RPMI7951 (cell line): ENCODE measurements at places on chromosomes 2 and 18.

- no peak for DNase-seq
Measured at GRCh38 chr2:73611193-73611592, 31.0 kb downstream of the NAT8 start.

- peak; percentile 36 for DNase-seq
Measured at GRCh38 chr2:67389286-67389685, 7.8 kb upstream of the ETAA1 start.

GRCh38 chr18:76613053-76613754 is 118.2 kb upstream of the ZNF516 start:
- DNase-seq = no peak

GRCh38 chr2:188629753-188630527 is 338.3 kb downstream of the GULP1 start:
- peak; percentile 88 for DNase-seq

DNA sequence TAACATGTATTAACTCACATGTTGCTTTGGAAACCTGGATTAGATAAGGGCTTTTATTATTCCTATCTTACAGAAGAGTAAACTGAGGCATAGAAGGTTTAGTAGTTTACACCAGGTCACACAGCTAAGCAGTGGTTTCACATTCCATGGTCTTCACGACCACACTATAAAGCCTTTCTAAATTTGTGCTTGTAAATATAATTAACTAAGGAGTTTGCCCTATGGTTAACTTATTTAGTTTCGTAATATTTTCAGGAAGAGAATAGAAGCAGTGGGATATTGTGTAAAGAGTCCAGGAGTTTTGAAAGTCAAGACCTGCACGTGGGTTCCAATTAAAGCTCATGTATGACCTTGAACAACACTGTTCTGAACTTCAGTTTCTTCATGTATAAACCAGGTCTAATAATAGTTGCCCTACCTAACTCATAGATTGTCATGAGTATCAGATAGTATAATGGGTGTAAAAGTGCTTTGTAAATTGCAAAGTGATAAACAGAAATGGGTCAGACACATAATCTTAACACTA is 19.5 kb upstream of the SOS1 start:
- DNase-seq = no peak

DNA sequence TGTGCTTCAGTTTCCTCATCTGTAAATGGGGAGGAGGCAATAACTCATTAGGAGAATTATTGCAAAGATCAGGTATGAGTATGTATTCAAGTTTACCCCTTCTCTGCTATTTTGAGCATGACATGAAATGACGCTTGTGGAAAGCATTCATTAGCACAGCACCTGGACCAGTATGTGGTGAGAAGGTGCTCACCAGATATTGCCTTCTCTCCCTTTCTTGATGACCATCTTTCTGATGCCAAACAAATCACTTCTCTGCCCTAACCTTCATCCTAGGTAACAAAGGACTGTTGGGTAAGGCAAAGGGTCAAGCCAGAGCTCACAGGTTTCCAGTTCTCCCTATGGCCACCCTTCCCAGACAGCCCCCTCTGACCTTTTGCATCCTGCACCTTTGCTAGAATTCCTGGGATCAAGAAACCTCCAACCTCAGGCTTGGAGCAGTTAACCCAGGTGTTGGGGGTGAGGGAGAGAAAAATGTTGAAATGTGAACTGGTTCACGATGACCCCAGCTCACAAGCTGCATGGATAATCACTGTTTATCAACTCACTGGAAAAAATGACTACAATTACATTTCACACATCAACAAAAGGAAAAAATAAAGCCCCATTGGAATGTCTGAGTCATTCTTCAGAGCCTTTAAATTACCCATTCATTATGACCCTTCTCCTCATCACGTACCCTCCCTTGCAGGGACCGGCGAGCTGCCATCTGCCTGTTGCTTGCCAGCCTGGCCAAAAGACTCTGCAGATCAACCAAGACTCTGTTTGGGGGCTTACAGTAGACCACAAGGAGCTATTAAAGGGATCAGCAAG is 41.6 kb downstream of the LBH start:
- peak; percentile 41 for DNase-seq

DNA sequence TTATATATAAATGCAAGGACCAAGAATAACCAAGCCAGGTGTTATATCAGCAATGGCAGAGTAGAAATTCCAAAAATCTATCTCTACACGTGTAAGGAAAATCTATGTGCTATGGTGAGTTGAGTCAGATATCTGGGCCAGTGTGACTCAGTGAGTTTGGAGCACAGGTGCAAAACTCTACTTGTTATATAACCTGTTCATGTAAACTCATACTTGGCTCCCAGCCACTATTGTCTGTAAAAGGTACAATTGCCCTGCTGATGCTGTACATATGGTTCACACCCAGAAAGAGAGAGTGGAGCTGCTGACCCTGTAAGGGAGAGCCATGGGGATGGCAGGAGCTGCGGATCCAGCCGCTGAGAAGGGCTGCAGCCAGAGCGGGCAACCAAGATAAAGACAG is 112.0 kb downstream of the TRABD2A start:
- DNase-seq = no peak

DNA sequence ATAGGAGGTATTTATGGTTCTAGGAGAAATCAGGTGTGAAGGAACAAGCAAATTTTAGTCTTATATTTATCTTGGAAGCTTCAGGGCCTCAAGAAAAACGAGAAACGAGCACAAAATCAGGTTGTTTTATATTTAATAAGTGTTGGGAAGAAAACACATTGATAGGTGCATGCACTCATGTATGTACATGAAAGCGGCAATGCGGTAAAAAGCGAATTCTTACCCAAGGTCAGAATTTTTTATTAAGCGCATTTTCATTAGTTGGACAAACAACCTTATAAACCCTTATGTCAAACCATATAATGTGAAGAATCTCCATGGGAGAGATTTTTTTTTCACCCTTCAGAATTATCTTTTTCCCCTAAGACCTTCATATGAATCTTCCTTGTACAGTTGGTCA is 25.4 kb downstream of the SLC66A3 start:
- no peak for DNase-seq

DNA sequence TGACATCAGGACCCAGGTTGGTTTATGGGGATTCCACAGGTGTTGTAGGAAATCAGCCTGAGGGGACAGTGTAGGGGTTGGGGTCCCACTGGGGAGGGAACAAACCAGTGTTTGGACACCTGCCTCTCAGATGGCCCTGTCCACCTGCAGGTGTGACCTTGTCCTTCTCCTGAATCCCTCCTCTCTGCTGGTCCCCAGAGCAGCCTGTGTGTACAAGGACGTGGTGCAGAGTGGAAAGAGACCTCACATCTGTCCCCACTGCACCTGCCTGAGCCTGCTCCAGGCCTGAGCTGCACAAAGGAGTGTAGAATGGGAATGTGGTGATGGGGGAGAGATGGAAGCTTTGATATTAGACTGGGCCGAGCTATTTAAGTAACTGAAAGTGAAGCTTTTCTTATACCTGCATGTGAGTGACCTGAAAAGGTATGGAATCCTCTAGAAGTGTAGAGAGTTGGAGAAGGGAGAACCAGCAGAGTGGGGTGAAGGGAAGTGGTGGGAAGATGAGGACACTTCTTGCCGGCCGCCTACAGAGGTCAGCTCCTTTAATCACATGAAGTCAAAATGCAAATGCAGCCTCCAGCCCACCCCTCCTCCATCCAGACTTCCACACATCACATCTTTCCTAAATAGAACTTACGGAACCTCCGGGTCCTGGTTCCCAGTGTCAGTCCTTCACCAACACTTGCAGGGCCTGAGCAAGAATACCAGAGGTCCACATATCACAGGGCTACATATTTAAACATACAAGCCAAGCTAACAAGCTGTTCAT is 89.3 kb upstream of the SMAD2 start:
- no peak for DNase-seq

GRCh38 chr2:189486237-189486770 is 45.0 kb downstream of the WDR75 start:
- no peak for DNase-seq

GRCh38 chr2:99480390-99480789 is 9.4 kb downstream of the REV1 start:
- no peak for DNase-seq

- DNase-seq = peak; percentile 56
Measured at GRCh38 chr2:46241344-46241743, 55.9 kb upstream of the EPAS1 start.

- peak; percentile 74 for DNase-seq
Measured at GRCh38 chr2:28393114-28393836, 617 bp downstream of the FOSL2 start.

GRCh38 chr2:191180713-191181112 is 29.9 kb upstream of the STAT4 start:
- peak; percentile 73 for DNase-seq

GRCh38 chr18:34122724-34123334 is 101.9 kb downstream of the NOL4 start:
- DNase-seq = peak; percentile 36

DNA sequence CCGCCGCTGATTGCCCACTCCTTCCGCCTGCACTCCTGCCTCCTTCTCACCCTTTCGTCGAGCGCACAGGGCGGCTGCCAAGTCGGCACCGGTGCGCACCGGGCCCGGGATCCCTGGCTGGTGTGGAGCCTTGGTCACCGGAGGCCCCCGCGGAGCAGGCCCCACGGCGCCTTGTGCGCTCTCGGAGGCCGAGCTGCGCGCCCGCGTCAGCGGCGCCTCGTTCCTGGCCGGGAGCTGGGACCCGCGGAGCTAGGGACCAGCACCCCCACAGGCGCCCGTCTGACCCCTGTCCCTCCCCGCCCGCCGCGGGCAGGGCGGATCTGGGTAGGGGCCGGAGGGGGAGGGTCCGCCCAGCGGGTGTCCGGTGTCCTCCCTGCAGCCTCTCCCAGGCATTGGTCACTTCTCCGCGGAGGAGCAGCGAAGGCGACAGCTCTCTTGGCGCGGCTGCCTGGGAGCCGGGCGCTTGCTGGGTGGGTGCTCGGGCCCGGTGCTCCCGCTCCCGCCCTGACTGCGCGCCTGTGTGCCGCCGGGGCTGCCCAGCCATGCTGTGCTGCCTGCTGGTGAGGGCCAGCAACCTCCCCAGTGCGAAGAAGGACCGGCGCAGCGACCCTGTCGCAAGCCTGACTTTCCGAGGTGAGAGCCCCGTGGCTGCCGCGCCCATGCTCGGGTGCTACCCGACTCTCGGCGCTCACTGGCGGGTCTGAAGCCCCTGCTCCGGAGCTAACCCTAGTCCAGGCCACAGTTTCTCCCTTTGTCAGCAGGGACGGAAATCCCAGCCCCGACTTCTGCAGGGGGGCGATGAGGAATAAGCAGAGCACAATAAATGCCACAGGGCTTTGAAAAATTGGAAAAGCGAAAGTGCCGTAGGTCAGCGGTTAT is 13.2 kb downstream of the DYSF start:
- peak; percentile 57 for DNase-seq

DNA sequence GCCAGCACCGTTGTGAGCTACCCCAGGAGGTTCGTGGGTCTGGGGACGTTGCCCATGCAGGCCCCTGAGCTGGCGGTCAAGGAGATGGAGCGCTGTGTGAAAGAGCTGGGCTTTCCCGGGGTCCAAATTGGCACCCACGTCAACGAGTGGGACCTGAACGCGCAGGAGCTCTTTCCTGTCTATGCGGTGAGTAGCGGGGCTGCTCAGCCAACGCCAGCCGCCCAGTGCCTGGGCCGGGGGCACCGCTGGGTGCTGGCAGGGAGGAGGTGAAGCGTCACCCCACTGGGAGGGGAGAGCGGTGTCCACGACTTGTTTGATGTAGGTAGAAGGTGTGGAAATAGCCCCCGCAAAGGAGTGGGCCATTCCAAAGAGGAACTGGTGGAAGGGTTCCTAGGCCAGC is 25.0 kb downstream of the ACMSD start:
- no peak for DNase-seq

- DNase-seq = no peak
Measured at GRCh38 chr18:79608999-79609461, 70.6 kb upstream of the CTDP1 start.

- peak; percentile 67 for DNase-seq
Measured at GRCh38 chr2:204544961-204545860, at the start of gene PARD3B. Gene PARD3B, plus strand, starts transcription at chr2:204545475. Its CDS starts 525 bp downstream, at chr2:204546000.

DNA sequence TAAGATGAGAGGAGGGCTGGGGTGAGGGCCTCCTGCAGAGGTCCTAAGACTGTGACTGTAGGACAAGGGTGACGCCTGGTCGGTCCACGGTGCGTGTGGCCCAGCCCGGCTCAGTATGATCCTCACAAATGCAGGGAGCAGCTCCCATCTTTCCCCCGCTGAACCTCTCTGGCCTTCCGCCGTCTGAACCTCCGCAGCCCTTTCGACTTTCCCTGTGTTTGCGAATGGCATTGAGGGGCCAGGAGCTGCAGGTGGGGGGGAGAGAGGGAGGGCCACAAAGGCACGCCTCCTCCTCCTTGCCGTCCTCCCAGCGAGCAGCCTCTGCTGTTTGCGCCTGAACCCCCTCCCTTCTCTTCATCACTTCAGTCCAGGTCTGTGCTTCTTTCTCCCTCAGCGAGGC is 68.6 kb upstream of the PXDN start:
- no peak for DNase-seq

DNA sequence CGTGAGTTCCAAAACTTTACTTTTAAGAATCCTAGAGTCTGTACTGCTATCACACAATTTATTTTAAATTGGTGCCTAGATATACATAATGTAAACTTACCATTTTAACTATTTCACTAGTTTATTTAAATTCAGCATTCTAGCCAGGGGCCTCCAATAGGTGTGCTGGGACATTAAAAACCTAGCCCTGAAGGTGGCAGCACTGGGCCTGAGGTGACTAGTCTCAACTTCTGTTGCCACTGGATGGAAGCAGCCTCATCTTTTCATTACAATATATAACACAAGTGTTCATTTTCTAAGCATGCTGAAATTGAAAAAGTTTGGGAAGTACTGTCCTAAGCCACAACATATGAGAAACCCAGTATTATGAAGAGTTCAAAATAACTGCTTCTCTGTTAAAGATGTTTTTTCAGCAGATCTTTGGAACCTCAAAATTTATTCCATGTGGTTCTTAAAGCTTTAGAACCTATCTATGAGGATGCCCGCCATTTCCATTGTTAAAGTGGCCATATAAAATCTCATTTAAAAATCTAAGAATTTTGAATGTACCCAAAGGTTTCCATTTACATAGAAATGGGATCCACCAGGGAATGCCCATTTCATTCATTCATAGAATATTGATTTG is 2.9 kb upstream of the RBBP8 start:
- peak; percentile 56 for DNase-seq

DNA sequence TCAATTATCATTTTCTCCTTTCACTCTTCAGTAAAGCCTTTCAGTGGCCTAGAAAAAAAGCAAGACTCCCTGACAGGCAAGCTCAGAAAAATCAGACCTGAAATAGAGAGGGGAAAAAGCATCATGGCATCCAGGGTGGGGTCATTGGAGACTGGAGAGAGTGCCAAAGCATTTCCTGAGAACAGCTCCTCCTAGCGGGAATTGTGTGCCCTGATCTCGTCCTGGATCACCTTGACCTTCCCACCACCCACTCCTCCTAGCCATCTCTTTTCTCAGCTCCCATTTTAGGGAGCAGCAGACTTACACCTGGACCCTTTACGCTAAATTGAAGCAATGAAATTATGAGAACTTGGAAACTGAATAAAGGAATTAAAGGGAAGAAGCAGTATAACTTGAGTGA is 176.6 kb downstream of the VWC2L start:
- no peak for DNase-seq

- no peak for DNase-seq
Measured at GRCh38 chr2:240737512-240737911, 45.8 kb downstream of the AQP12A start.
